ENCODE measurements at places on chromosomes 4 and X.

- DNase-seq, result no peak
Measured at GRCh38 chrX:24125028-24125612, 24.4 kb upstream of the ZFX start.

GRCh38 chr4:86400216-86400615, 40.4 kb upstream of the MAPK10 start:
- DNase-seq, result no peak

- no peak for DNase-seq
Measured at GRCh38 chr4:125008676-125009075, 296.1 kb upstream of the ANKRD50 start.

- DNase-seq, result no peak
Measured at GRCh38 chr4:123841447-123842121, 445.0 kb downstream of the SPRY1 start.

DNA sequence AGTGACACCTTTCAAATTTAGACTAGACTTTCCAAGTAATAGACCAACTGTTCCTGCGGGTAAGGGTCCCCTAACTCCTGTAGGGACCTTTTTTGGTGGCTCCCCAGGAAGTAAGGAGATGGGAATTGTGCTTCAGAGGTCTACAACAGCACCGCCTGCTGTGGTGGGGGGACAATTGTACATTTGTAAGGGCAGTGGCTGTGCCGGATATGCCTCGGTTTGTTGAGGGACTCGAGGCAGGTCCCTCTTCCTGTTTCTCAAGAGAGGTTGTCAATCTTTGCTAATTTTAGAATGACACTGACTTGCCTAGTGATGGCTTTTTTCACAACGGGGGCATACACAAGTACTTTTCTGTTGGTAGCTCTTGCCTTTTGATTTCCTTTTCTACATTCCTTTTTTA, 15.5 kb upstream of the HSD17B11 start:
- no peak for DNase-seq

GRCh38 chr4:164949448-164950143, 27.9 kb downstream of the TRIM61 start:
- DNase-seq, result no peak

- DNase-seq, result no peak
Measured at GRCh38 chr4:188658958-188659522, 519.8 kb downstream of the TRIML1 start.

DNA sequence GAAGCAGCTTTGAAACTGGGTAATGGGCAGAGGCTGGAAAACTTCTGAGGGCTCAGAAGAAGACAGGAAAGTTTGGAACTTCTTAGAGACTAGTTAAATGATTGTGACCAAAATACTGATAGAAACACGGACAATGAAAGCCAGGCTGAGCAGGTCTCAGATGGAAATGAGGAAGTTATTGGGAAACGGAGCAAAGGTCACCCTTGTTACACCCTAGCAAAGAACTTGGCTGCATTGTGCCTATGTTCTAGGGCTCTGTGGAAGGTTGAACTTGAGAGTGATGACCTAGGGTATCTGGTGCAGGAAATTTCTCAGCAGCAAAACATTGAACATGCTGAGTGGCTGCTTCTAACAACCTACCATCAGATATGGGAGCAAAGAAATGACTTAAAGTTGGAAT, 50.8 kb upstream of the FBXW7 start:
- no peak for DNase-seq

- no peak for DNase-seq
Measured at GRCh38 chr4:38696697-38697096, 32.7 kb downstream of the KLF3 start.

DNA sequence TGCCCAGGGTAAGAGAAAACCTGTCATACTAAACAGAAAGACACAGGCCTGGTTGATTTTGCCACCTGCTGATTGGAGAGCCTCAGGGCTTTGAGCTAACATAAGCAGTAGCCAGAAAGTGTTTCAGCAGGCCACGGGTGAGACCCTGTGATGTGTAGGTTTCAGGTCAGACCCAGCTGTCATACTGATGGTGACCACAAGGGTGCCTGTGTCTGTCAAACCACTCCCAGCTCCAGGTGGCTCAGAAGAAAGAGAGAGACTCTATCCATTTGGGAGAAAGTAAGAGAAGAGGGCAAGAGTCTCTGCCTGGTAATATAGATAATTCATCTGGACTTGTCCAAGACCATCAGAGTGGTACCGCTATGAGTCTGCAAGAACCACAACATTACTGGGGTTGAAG, 72.8 kb upstream of the NLRP2B start:
- no peak for DNase-seq

GRCh38 chr4:4735136-4735750, 124.2 kb upstream of the MSX1 start:
- DNase-seq, result peak; percentile 40

GRCh38 chrX:15465347-15465746, 27.8 kb downstream of the PIR start:
- DNase-seq, result no peak

DNA sequence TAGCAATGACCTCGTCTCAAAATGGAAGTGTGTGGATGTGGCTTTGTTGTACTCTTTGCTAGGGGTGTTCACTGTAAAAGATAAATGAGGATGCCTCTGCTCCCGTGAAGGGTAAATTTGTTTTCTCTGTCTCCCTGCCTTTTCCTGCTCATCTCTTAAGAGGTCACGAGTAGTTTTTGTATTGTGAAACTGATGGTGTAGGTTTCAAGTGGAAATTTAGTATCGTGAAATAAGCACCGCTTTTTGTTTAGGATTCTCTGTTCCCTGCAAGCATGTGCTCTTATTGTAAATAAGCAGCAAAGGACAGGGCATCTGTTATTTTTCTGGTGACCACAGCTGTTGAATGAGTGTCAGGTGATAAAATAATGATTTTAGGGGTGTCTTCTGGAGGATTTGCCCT, 104.6 kb downstream of the PHEX start:
- DNase-seq, result peak; percentile 57

- DNase-seq, result peak; percentile 63
Measured at GRCh38 chr4:139934057-139934707, 219.8 kb downstream of the MAML3 start.

GRCh38 chrX:17563076-17563475, 174.2 kb upstream of the SCML1 start:
- DNase-seq, result no peak

GRCh38 chr4:88177983-88178625, 19.7 kb upstream of the ABCG2 start:
- no peak for DNase-seq

DNA sequence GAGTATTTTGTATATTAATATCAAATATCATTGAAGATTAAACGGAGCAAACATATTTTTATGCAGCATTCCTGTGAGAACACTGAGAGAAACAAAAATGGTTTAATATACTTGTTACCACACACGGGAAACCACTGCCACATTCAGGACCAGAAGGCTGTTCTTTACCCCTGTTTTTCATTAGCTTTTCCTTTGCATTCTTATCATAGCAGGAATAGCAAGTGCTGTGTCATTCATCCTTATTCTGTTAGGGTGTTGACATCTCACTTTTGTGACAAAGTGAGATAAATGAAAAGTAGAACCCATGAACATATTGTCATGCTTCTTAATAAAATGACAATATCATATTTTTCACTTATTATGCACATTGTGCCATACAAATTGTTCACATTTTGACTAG, 212.4 kb upstream of the NDST4 start:
- no peak for DNase-seq

DNA sequence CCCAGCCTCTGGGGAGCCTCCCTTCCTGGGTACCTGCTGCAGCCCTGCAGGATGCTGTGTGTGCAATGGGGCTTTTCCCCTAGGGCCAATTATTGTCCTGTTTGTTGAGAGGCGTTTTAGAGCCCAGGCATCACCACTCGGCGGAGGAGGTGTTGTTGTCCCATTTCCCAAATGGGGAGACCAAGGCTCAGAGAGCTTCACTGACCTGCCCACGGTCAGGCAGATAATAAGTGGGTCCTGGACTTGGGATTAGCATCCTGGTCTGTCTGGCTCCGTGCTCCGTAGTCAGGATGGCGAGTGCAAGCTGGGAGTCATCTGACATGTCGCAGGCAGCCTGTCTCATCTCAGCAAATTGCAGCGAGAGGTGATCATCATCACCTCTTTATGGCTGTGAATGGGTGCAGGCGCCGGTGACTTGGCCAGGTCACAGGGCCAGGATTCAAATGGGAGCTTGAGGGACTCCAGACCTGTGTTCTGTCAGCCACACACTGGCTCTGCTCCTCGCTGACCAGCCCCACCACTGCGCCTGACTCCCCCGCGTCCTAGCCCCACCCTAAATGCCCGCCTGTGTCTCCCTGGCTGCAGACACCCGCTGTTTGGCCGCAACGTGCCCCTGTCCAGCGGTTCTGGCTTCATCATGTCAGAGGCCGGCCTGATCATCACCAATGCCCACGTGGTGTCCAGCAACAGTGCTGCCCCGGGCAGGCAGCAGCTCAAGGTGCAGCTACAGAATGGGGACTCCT, 16.6 kb downstream of the HTRA3 start:
- no peak for DNase-seq

DNA sequence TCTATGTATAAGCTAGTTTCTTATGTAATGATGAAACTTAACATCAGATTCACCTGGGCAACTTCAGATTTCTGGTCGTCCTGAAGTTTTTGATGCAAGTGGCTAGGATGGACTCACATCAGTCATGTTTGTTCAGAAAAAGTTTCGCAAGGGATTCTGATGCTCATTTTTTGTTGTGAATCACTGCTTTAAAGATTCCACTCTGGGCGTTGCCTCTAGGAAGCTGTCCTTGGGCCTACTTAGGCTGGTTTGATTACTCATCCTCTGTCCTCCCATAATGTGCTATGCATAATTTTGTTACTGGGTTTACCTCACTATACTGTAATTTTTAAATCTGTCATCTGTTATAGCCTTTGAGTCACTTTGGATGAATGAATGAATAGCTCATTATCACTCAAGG, 30.8 kb downstream of the HERC3 start:
- DNase-seq, result no peak

- DNase-seq, result no peak
Measured at GRCh38 chr4:169199184-169199583, 71.6 kb downstream of the SH3RF1 start.

All from NCI-H1092 treated with DMSO at 0.1 percent for 48 hours (cell line).